ENCODE measurements at places on chromosomes 4 and X. TPM values are rescaled to one million over a fixed set of nuclear protein-coding genes. Genes with fewer than 3 reads are reported as not detected.

GRCh38 chr4:39067451-39067850 is 5.4 kb downstream of the KLHL5 start:
- no peak for DNase-seq

DNA sequence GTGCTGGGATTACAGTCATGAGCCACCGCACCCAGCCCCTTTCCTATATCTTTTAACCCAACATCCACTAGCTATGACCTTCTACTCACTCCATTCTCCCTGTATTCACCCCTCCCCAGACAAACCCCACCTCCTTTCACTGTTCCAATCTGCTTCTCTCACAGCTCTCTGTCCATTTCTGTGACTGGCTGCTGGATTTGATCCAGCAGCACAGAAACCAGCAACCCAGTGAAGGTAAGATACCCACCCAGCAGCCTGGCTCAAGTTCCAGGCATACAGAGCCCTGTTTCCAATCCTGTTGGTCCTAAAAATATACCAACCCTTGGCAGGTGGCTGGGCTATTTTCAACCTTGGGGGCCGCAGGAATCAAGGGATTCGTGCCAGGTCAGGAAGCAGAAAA is 56.9 kb upstream of the SMIM10 start:
- no peak for DNase-seq

DNA sequence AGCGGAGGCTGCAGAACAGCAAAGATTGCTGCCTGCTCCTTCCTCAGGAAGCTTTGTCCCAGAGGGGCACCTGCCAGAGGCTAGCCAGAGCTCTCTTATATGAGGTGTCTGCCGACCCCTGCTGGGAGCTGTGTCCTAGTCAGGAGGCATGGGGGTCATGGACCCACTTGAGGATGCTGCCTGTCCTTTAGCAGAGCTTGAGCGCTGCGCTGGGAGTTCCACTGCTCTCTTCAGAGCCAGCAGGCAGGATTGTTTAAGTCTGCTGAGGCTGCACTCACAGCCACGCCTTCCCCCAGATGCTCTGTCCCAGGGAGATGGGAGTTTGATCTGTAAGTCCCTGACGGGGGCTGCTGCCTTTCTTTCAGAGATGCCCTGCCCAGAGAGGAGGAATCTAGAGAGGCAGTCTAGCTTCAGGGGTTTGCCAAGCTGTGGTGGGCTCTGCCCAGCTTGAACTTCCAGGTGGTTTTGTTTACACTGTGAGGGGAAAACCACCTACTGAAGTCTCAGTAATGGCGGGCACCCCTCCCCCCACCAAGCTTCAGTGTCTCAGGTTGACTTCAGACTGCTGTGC is 10.9 kb downstream of the DCK start:
- peak; percentile 58 for DNase-seq

DNA sequence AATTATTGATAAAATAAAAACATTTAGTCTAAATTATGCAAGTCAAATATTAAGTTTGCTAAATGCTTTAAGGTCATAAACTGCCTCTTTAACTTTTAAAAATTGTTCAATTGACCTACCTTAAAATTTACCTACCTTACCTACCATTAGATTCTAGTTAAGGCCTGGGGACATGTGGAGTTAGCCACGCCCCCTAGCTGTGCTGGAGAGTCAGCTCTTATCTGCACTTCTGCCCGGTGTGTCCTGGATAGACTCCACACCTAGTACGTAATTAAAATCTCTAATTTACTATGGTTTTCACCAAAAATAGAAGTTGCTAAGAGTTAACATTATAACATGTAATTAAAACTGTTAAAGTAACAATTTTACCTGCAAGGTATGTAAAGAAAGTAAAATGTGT is 22.7 kb downstream of the TENM3 start:
- no peak for DNase-seq

GRCh38 chr4:123996718-123997510 is 600.3 kb downstream of the SPRY1 start:
- DNase-seq: no peak

DNA sequence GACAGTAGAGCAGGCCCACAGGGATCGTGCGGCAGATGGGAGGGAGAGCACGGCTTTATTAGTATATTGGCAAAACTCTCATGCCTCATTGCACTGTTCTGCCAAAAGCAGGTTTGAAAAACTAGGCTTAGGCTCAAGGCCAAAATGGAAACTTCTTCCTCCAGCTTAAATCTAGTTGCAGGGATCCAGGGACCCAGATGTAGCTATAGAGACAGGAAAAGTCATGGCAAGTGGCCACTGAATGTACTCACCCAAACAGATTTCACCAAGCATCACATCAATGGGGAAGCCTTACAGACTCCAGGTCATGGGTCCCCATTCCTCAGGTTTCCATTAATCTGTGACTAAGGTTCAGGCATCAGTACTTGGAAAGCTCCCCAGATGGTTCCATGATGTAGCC is 149.2 kb downstream of the STK32B start:
- no peak for DNase-seq

GRCh38 chrX:112704187-112704586 is 24.4 kb upstream of the LHFPL1 start:
- DNase-seq: no peak

GRCh38 chrX:1249101-1249887 is 19.3 kb upstream of the CSF2RA start:
- DNase-seq: peak; percentile 82

DNA sequence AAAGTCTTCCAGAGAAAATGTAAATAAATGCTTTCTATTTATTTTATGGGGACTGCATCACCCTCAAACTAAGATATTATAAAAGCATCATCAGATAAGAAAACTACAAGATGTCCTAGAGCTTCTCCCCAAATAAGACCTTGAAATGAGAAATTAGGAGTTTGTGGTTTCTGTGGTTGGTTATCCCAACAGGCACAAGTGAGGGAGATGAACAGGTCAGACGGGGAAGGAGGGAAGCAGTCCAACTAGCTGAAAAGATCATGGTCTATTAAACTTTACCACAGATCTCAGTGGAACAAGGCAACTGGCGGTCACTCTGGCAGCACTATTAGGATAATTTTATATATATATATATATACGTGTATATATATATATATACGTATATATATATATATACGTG is 319.3 kb upstream of the GRID2 start:
- no peak for DNase-seq

- peak; percentile 88 for DNase-seq
Observed at GRCh38 chrX:118495061-118495921, at the start of gene DOCK11. Gene DOCK11 (plus strand): TSS chrX:118495815. CDS start chrX:118495972, 157 bp downstream.

- no peak for DNase-seq
Observed at GRCh38 chr4:168623484-168623883, 126.6 kb downstream of the PALLD start.

DNA sequence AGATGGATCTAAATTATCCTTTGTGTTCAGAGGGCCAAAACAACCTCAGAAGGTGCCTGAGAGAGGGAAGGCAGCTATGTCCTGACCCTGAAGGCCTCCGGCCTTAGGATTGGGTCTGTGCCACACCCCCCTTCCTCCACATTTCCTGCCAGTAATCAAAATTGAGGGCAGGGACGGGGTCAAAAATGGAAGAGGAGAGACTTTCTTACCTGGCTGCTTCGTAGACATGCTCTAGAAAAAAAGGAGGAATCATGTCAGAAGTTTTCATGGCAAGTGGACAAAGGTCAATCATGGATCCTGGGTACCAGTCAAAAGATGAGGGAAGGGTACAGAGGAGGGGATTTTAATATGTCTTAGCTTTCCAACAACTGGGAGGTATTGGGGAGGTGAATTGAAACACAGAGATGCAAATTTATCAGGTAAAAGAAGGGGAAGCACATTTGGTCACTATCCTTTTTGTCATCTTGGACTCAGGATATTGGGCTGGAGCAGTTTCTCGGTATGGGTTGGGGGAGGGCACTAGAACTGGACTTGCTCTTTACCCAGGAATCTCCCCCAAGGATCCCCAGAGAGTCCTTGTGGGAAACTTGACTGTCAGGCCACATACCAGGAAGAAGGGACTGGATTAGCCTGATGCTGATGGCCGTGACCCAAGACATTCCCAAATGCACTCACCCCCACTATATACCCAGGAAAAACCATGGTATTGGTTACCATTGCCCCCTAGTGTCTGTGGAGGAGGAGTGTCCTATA is 17.1 kb downstream of the VSIG4 start:
- DNase-seq: no peak

DNA sequence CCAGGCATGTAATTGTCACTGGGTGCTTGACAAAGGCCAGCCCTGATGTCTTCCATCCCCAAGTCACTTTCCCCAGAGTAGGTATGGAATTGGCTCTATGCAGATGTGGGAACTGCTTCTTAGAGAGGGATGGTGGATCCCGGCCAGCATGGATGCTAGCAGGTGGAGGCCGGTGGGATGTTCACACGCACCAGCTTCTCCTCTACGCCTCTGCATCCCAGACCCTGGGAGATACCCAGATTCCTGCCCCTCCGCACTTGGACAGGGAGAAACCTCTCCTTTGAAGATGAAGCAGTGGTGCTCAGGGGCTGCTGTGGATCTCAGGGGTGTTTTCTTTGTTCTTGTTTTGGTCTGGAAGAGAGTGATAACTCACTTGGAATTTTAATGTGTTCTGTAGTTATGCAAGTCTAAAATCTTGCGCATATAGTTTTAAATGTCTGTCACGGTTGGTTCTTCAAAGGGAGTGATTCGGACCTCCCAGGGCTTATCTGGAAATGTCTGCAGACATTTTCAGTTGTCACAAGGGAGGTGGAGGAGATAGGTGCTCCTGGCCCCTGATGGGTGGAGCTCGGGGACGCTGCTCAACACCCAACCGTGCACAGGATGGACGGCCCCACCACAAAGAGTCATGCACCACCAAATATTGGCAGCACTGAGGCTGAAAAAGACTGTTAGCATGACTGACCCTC is 308.0 kb downstream of the DHRSX start:
- no peak for DNase-seq

DNA sequence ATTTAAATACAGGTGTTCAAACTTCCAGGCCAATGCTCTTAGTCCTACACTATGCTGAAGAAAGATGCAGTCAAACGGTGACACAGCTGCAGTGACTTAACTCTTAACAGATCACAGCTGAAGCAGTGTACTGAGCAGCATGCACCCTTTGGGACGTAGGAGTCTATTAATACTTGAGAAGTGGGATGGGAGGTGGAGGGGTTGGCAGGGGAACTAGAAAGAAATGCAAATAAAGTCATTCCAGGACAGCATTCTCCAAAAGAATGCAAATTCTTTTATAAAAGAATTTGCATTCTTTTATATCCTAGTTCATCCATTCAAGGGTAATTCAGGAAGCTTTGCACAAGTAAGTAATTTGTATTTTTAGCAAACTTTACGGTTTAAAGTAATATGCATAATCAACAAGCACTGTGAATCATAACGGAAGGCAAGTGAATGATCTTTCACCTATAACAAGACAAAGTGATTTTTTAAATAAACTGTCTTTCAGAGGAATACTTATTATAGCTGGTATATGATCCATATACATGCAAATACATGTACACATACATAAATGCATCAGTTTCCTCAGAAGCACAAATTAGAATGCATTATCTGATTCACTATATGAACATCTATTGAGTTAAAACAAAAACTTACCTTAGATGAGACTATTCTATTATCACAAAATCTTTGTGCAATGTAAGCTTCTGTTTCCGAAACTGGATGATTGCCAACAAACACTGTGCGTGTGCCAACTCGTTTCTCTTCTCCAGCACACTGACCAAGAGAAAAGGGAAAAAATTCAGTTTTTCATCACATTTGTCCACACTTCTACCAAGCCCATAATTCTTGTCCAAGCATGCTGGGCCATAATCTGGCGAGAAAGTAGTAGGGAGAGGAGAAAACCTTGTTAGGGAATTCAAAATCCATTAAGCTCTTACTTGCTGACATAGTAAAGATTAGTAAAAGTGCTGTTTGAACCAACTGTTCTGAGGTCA is 106.5 kb downstream of the ATP11C start:
- no peak for DNase-seq

The NHSL2 gene
- total RNA-seq: 10.8 TPM

The REELD1 gene
- 0.66 TPM for total RNA-seq

The AKAP17A gene
- total RNA-seq: 45.1 TPM

The PNMA6F gene
- total RNA-seq: not detected

Data from kidney (tissue), 22 donors.